ENCODE measurements at places on chromosomes 13 and 19.

DNA sequence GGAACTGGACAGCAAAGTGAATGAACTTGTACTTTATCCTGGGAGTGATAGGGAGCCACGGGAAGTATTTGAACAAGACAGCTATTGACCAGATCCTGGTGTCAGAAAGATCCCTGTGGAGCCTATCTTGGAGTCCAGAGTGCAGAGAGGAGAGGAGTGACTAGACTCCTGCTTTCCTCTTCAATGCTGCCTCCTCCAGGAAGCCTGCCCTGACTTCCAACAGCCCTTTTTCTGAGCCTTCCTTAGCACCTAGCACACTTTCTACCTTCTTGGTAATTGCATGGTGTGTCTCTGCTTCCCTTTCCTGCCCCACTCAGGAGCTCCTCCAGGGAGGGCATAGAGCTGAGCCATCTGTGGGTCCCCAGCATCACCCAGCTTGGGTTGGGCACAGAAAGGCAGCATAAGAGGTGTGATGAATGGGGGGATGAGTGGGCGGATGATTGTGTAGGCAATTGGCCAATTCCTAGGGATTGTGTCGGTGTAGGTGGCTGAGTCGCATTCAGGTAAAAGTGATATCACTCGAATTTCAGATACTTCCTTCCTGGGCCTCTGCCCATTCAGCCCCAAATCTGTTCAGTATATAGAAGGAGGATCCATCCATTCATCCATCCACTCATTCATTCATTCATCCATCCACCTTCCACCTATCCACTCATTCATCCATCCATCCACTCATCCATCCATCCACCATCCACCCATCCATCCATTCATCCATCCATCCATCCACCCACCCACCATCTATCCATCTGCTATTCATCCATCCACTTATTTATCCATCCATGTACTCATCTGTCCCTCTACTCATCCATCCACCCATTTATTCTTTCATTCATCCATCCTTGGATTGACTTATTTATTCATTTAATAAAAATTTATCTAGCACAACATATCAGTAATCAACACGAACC lies 26.9 kb downstream of the CYP4F22 start:
- DNase-seq, result no peak

GRCh38 chr13:51416107-51416506 lies 36.7 kb downstream of the INTS6 start:
- DNase-seq, result no peak

GRCh38 chr19:15285896-15286591 lies 46.3 kb downstream of the BRD4 start:
- DNase-seq, result no peak

- DNase-seq, result no peak
Observed at GRCh38 chr19:739998-740715, 10.8 kb upstream of the MISP start.

DNA sequence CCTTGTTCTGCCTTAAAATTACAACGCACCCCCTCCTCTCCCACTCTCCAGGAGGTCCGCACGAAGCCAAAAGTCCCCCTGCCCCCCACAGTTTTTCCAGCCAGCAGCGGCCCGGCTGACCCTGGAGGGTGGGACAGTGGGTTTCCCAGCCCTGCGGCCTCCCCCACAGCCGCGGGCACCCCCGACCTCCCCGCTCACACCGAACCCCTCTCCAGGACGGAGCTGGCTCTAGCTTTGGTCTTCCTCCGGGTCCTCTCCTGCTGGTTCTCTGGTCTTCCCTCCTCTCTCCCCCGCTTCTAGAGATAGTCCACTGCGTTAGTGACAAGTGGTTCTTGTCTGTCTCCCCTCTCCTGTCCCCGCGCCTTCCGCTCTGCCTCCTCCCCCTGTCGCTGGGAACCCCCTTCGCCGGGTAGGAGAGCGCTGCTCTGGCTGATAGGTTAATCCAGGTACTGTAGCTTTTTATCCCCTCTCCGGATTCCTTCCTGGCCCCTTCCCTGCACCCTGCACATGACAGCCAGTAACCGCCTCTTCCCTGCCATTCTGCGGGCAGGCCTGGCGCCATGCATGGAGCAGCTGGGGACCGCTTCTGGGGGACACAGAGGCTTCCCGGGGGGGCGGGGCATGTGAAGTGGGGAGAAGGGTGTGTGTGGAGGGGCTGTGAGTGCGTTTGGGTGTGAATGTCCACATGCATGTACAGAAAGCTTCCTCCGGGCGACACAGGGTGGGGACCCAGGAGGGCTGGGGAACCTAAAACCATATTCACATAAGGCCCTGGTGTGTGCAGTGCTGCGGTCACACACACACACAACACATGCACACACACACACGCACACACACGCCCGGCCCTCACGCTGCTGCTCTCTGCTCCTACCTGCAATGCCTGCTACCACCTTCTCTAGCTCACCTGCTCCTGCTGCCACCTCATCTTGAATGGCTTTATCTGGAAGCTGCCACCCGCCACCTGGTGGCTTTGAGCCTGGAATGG lies 17.2 kb downstream of the PRR36 start:
- no peak for DNase-seq

- DNase-seq, result no peak
Observed at GRCh38 chr13:98452851-98453843, 123.8 kb downstream of the STK24 start.

DNA sequence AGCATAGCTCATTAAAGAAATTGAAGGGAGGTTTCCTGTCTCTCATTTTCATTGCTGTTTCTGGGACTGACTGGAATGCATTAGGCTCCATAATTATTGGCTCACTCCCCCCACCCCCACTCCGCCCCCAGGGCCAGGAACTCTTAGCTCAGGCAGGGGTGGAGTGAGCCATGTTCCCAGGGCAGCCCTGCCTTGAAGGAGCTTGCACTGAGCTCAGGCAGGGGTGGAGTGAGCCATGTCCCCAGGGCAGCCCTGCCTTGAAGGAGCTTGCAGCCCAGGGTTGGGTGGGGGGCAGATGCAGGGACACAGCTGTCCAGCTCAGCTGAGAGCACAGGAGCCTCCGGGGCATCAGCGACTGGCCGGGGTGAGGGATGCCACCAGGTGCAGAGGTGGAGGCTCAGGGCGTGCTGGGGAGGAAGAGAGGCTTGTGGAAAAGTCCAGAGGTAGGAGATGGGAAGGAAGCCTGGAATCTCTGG lies 39.1 kb upstream of the TFDP1 start:
- no peak for DNase-seq

GRCh38 chr19:12093777-12094176 lies 29.2 kb downstream of the ZNF844 start:
- no peak for DNase-seq

GRCh38 chr13:29746148-29746677 lies 104.2 kb downstream of the UBL3 start:
- DNase-seq, result no peak

- DNase-seq, result peak; percentile 49
Observed at GRCh38 chr13:110713981-110714796, 689 bp downstream of the ING1 start.

GRCh38 chr19:4007836-4008539 lies 452 bp downstream of the PIAS4 start:
- no peak for DNase-seq

GRCh38 chr19:17883627-17884410 lies 12.1 kb downstream of the SLC5A5 start:
- no peak for DNase-seq

DNA sequence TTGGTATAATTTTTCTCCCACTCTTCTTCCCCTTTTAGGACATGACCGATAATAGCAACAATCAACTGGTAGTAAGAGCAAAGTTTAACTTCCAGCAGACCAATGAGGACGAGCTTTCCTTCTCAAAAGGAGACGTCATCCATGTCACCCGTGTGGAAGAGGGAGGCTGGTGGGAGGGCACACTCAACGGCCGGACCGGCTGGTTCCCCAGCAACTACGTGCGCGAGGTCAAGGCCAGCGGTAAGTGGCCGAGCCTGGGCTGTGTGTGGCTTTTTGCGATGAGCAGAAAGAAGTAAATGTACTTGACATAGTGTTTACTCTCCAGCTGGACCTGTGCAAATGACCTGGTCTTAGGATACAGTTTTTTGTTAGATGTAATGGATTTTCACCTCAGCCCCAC lies 102.5 kb downstream of the ARHGEF7 start:
- DNase-seq, result no peak

GRCh38 chr13:24668511-24668910 lies 11.7 kb upstream of the ATP12A start:
- no peak for DNase-seq

DNA sequence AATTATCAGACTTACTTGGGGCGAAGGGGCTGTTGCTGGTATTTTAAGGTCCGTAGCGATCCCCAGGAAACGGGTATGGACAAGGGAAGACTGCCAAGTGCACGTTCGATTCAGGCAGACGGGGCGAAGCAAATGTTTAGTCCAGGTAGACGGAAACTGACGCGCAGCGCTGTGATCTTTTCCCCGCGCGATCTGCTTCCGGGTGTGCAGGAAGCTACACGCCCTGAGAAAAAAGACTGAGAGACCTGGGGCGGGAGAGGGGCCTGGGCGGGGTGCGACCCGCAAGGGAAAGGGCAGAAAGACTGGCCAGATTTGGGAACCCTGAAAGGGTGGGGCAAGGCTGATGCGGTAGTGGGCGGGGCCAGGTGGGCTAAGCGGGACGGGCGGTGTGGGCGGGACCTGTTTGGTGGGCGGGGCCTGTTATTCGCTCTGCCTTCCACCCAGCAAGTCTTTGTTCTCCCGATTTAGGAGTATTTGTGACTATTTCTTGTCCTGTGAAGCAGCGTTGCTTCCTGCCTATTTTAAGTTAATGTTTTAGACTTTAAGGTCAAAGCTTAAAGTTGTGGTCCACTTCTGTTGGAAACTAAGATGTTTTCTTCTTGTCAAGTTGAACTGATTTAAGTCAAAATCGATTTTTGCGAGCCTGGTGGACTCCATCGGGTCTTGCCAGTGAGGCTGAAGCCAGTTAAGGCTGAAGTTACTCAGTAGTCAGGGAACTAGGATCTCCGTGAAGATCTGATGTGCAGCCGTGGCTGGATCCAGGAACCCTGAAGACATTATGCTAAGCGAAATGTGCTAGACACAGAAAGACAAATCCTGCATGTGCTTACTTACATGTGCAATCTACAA lies at the start of gene ZNF836:
Gene ZNF836, minus strand, starts transcription at position 301 of the 849 bp plus-strand sequence. CDS start 3,549 bp downstream, outside the sequence.
- DNase-seq, result peak; percentile 74

DNA sequence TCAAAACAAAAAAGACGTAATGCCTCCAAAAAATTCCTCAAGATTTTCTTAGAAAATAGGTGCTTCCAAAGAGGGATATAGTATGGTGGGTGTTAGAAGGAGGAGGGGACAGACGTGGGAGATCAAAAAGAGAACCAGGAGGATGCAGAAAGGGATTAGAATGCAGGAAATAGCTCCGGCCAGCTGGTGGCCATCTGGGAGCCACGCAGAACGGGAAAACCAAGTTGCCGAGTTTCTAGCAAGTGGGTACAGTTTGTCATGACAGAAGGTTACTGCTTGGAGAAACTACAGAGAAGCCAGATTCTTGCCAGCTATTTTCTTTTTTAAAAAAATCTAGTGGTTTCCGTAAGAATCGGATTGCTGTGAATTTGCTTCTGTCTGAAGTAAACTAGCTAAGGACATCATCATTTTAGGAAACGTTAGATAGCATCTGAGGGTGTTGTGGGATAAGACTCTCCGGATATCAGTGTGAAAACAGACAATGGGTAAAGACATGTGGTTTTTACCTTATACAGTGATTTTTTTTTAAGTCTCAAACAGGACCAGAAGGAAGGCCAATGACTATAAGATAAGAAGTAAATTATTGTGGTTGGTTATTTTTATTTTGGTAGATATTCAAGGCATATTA lies 104.9 kb downstream of the HSPH1 start:
- DNase-seq, result no peak

- no peak for DNase-seq
Observed at GRCh38 chr13:33863188-33863789, 45.3 kb downstream of the RFC3 start.

- DNase-seq, result peak; percentile 74
Observed at GRCh38 chr19:4474514-4475022, 2.5 kb downstream of the HDGFL2 start.

GRCh38 chr19:16340092-16340491 lies 15.5 kb downstream of the KLF2 start:
- DNase-seq, result no peak

GRCh38 chr19:48962029-48962848 lies 2.9 kb upstream of the FTL start:
- no peak for DNase-seq

GRCh38 chr19:2334986-2335846 lies 6.7 kb downstream of the SPPL2B start:
- no peak for DNase-seq

GRCh38 chr13:38255600-38255999 lies 94.1 kb upstream of the UFM1 start:
- DNase-seq, result no peak

DNA sequence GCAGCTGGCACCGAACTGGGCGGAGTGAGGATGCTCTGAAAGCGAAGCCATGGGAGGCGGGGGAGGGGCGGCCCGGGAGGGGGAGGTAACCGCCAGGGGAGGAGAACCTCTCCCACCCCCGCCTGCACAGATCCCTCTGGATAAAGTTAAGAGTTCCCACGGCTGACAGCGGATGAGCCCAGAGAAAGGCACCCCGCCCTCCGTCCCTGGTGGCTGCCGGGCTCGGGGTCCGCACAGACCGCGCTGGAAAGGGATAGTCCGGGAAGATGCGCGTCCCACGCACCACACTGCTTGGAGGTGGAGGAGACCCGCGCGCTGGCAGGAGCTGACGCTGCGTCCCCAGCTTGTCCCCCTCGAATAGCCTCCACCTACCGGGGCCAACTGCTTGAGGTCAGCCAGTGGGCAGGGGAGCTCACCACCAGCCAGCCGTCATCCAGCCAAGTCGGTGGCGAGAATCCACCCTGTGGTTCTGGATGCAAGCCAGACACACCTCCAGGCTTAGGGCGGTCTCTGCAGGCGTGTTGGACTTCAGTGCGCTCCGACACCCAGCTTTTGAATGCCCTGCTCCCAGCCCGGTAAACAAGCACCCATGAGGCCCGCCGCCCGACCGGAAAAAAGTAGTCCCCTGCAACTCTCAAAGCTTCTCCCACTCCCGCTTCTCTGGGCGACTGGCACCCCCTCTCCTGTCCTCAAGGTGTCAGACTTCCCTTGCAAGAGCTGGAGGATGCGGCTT lies at the start of gene TRPC4:
Gene TRPC4, minus strand, starts transcription at position 17 of the 733 bp plus-strand sequence. CDS start 86,439 bp downstream, outside the sequence.
- DNase-seq, result no peak

DNA sequence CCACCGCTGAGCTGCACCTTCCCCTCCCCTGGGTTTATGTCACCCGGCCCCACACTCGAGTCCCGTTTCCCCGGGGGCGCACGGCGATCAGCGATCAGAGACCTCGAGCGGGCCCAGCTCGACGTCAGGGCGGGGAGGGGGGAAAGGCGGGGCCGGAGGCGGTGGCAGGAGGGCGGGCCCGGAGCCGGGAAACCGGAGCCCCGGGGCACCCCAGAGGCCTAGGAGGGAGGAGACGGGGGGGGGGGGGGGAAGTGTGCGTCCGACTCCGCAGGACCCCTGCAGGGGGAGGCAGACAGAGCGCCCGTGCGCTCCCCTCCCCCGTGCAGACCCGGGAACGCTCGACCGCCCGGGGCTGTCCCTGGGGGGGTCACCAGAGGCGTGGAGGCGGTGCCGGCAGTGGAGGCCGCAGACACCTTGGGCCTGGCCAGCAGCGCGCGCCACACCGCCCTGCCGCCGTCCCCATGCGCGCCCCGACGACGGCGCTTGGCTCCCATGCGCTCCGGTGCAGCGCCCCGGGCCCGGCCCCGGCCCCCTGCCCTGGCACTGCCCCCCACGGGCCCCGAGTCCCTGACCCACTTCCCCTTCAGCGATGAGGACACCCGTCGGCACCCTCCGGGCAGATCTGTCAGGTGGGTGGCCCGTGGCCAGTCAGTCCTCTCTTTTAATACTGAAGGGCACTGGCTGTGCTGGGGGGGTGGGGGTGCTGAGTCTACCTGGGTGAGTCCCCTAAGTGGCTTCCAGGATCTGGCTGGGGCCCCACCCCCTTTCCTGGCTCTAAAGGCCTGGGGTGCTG lies 11.8 kb downstream of the PDE4A start:
- no peak for DNase-seq

GRCh38 chr13:45078003-45078402 lies 42.3 kb upstream of the GTF2F2 start:
- no peak for DNase-seq
